ENCODE measurements at places on chromosomes 4 and X.

- no peak for DNase-seq
Observed at GRCh38 chr4:40682290-40683101, 52.8 kb upstream of the RBM47 start.

- DNase-seq: no peak
Observed at GRCh38 chr4:157706155-157706554, 466.7 kb downstream of the GASK1B start.

- no peak for DNase-seq
Observed at GRCh38 chr4:41551536-41551935, 13.6 kb downstream of the LIMCH1 start.

DNA sequence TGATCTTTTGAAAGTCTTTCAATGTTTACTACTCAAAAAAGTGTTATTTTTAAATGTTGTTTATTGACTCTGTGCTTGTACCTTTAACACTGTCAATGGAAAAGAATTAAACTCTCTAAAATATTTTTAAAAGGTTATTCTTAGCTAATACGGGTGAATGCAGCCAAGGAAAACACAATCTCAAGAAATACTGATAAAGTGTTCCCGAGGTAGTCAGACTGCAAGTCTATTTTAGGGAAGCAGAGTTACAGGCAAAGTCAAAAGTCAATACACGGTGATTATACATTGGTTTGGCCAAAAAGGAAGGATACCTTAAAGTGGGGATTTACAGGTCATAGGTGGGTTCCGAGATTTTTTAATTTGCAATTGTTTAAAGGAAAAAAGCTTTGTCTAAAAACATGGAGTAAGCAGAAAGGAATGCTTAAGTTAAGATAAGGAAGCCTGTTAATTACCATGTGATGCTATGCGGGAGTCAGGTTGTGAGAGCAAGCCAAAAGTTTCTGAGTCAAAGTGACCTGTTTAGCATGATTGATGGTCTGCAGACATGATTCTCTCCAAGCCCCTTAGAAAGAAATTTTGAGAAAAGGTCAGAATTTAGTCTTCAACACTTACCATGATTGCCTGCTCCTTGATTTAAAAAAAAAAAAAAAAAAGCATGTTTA, 288.4 kb downstream of the KLHL4 start:
- DNase-seq: no peak

DNA sequence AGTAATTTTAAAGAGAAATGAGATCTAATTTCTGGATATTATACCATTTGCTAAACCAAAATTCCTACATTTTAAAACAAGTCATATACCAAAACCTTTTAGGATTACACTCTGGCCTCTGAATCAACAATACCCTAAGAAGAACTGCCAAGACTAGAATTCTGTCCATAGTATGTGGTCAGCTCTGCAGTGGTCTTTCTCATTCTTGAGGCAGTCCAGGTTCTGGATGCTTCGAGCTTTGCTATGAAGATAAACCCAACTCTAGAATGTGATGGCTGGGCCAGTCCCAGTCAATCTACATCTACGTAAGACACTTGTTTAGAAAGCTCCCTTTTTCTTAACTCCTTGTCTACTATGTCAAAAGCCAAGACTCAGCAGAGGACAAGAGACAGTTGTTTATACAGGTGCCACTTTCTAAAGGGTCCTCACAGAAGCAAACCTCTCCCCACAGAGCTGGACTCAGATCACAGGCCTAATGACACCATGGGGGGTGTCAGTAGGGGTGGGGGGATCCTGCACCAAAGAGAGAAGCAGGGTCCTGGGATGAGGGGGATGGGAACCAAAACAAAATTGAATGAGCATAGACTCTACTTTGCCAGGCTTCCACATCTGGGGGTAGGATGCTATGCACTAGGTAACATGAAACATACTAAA, 63.2 kb downstream of the SH3RF1 start:
- DNase-seq: no peak

DNA sequence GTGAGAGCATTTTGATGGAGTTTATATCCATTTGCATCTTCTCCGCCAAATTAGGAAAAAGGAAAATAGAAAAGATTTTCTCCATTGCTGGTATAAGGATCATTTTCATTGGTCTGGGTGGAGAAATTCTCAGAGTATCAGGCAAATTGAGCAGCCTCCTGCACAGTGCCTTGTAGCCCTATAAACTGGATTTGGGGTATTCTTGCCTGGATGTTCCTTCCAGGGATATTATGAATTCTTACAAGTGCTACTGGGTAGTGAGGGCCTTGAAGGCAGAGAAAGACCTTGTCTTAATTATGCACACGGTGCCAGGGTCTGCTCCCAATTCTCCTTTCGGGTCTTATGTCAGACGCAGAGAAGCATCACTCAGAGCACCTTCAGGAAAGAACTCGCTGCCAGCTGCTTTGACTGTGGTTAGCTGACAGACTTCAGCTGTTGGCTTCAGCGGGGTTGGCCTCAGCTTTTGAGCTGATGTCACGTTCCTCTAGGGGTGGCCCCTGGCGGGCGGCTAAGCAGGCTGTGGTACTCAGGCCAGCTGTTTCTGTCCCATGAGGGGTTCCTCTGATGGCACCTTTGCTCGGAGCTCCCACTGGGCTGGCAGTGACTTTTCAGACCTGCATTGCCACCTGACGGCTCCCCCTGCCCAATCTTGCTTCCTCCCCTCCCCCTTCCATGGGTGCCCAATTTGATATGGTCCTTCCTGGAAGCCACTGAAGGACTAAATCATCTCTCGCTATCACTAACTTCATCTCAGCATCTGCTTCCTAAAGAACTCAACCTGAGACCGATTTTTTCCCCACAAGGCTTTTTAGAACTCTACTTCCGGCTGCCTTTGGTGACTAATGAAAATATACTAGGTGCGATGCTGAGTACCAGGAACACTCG, 519.5 kb downstream of the BCOR start:
- DNase-seq: no peak
